ENCODE measurements at places on chromosomes 13 and 19. TPM values are rescaled to one million over a fixed set of nuclear protein-coding genes. Genes with fewer than 3 reads are reported as not detected.

- no peak for DNase-seq
Measured at GRCh38 chr13:76967031-76967430, 18.7 kb downstream of the ACOD1 start.

DNA sequence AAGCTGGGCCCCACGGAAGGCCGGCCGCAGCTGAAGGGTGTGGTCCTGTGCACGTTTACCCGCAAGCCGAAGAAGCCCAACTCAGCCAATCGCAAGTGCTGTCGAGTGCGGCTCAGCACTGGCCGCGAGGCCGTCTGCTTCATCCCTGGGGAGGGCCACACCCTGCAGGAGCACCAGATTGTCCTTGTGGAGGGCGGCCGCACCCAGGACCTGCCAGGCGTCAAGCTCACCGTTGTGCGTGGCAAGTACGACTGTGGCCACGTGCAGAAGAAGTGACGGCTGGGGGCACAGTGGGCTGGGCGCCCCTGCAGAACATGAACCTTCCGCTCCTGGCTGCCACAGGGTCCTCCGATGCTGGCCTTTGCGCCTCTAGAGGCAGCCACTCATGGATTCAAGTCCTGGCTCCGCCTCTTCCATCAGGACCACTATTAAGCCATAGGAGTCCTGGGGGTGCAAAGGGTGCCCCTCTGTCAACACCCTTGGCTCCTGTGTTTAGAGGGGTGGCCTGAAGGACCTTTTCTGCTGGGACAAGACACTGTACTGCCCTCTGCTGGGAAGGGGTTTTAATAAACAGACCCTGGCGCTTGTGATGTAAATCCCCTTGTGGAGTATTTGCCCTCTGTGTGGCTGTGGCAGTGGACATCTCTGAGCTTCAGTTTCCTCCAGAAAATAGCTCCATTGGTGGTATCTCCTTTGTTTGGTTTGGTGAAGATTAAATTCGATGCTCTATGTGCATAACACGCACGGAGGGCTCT is 1.9 kb downstream of the MRPS12 start:
- peak; percentile 49 for DNase-seq

GRCh38 chr13:46468570-46469463 is 81.8 kb upstream of the RUBCNL start:
- DNase-seq: peak; percentile 72

Gene TLE2
- total RNA-seq: not detected

All from RPMI7951 (cell line).